Muscle of leg (tissue), 16 donors: ENCODE measurements at places on chromosomes 6 and 20. TPM values are rescaled to one million over a fixed set of nuclear protein-coding genes. Genes with fewer than 3 reads are reported as not detected.

DNA sequence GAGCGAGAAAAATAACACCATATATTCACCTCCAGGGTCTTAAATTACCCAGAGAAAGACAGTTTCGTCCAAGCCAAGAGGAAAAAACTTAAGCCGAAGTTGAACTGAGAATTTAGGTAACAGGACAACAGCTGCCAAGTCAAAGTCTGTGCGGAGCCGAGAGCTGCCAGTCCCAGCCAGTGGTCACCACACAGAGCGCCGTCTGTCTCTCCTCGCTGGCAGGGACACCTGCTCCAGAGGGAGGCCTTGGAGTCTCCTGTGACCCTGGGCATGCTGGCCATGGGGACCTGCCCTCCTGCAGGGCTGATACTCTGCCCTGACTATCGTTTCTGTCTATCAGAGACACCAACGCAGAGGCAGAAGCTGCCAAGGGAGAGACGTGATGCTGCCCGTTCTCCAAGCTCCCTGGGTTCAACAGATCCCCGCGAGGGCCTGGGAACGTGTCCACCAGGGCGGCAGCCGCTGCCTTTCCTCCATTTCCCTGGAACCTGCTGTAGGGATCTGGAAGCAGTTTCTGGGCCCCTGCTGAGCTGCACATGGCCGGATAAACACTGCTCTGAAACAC is 341.3 kb downstream of the SMOC2 start:
- DNase-seq = peak; percentile 32

GRCh38 chr6:13261464-13261994 is 66.8 kb downstream of the TBC1D7 start:
- DNase-seq = peak; percentile 43

- no peak for DNase-seq
Observed at GRCh38 chr20:20207291-20207690, 155.0 kb downstream of the CFAP61 start.

- no peak for DNase-seq
Observed at GRCh38 chr6:43935921-43936439, 166.0 kb downstream of the VEGFA start.

DNA sequence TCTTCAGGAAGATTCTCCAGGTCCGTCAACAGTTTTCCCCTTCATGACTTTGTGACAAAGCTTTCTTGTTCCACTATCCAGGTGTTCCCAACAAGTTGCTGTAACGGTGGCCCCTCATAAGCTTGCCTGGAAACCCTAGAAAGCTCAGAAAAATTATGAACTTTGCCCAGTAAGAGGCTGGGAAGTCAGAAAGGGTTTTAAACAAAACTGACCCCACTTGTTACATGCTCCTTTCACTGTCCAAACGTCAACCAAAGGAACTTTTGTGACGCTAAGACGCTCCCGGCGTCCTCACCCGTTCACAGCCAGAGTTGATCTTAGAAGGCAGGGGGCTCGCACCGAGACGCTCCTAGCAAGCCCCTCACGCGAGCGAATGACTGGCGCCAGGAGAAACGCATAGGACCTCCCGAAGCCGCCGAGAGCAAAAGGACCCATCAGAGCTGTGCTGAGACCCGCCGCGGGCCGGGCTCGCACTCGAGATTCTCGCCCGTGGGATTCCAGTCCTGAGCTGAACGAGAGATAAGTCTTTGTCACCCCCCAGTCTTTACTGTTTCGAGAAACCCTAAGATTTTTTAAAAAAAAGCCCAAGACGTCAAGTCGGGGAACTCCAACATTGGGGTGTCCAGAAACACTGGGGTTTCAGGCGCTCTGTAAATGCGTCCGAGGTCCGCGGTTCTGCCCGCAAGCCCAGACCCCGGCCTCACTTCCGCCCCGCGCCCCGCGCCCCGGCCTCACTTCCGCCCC is 544 bp upstream of the ACAT2 start:
- no peak for DNase-seq

DNA sequence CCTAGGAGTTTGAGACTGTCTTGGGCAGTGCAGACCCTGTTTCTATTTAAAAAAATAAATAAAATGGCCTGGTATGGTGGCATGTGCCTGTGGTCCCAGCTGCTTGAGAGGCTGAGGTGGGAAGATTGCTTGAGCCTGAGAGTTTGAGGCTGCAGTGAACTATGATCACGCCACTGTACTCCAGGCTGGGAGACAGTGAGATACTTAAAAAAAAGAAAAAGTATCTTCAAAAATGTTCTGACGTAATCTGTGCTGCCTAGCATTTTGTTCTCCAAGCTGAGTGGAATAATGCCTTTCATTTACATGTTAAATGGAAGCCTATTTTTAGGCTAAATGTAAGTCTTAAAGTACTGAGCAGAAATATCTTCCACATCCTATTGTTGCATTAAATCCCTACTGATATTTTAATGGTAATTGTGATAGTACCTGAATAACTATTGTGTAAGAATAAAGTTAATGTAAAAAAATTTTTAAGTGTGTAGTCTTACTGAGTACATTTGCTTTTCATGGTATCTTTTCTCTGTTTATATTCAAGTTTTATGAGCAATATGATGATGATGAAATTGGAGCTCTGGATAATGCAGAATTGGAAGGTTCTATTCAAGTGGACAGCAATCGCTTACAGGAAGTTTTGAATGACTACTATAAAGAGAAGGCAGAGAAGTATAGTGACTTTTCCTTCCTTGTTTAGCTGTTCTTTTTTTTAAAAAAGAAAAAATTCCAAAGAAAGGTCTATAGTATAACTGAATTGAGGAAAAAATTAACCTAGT is 4.2 kb upstream of the ZC2HC1B start:
- no peak for DNase-seq

SCUBE3 gene
- 0.40 TPM for total RNA-seq

NOTCH4 gene
- 14.0 TPM for total RNA-seq

DNA sequence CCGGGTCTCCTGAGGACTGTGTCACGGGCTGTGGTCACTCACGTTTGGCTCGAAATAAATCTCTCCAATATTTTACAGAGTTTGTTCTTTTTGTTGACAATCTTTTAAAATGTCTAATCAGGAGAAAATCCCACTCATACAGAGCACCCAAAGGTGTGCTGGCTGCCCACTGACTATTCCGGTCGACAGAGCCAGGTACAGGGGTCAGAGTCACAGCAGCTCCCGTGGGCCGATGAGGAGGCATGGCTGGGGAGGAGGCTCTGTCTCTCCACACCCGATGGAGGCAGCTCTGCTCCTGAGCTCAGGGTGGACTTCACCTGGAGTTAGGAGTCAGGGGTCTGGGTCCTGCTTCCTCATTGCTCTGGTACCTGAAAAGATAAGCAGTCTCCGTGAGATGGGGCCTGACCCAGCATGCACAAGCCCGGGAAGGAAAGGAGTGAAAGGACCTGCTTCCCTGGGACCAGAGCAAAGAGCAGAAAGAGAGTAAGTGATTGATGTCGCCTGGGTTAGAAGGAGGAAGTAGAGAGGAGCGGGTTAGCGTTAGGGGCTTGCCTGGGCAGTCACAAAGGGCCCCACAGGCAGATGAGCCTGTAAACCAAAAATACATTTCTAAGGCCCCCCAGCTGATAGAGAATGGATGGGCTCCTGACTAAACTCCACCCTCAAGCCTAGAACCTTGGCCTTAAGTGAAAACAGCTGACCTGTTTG is 53.5 kb upstream of the UNC93A start:
- DNase-seq = no peak
